A673 (cell line): ENCODE measurements at places on chromosomes 6 and 20. TPM values are rescaled to one million over a fixed set of nuclear protein-coding genes. Genes with fewer than 3 reads are reported as not detected.

SLC22A2 gene
- not detected in 2 replicates for total RNA-seq

CLPSL1 gene
- not detected in 2 replicates for total RNA-seq

SPTLC3 gene
- 0.06 and 0.22 TPM in 2 replicates for total RNA-seq

COL19A1 gene
- total RNA-seq = 0.31 and 0.37 TPM in 2 replicates

ECT2L gene
- total RNA-seq = not detected in 2 replicates

ZKSCAN4 gene
- 6.4 and 6.6 TPM in 2 replicates for total RNA-seq

IL17F gene
- total RNA-seq = not detected in 2 replicates

DNA sequence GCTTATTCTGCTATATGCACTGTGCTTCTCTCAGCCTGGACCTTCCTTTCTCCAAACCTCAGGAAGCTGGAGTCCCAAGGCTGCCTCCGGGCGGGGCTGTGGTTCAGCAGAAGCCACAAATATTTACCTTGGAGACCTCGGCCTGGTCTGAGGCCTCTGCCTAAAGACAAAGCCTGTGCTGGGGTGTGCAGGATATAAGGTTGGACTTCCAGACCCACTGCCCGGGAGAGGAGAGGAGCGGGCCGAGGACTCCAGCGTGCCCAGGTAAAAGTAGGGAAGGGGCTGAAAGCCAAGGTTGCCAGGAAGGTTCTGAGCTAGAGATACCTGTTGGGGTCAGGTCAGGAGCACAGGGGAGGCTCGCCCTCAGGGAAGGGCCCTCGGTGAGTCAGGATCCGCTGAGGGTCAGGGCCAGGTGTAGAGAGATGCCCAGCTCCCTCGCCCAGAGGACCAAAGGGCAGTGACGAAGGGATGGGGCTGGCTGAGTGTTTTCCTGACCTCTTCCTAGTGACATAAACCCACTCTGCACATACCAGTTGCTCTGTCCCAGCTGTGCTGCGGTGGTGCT is at the start of gene BPIFB1:
Gene BPIFB1, plus strand, starts transcription at position 224 of the 565 bp plus-strand sequence. CDS start 2,860 bp downstream, outside the sequence.
- H3K4me1 ChIP-seq = no peaks in the 10 kb centered on the region
- H3K4me3 ChIP-seq = no peak within 1 kb of the TSS
- H3K27me3 ChIP-seq = peaks cover 51% of the 10 kb centered on the region
- no peak for DNase-seq
- no peak within 1 kb of the TSS for H3K27ac ChIP-seq

GRCh38 chr20:19403549-19403948 is 191.1 kb downstream of the SLC24A3 start:
- peaks cover 9% of the 10 kb centered on the region for H3K36me3 ChIP-seq
- no peak overlapping the region for H3K4me3 ChIP-seq
- no peak for DNase-seq
- H3K27me3 ChIP-seq = no peaks in the 10 kb centered on the region
- H3K4me1 ChIP-seq = peaks cover 39% of the 10 kb centered on the region

DNA sequence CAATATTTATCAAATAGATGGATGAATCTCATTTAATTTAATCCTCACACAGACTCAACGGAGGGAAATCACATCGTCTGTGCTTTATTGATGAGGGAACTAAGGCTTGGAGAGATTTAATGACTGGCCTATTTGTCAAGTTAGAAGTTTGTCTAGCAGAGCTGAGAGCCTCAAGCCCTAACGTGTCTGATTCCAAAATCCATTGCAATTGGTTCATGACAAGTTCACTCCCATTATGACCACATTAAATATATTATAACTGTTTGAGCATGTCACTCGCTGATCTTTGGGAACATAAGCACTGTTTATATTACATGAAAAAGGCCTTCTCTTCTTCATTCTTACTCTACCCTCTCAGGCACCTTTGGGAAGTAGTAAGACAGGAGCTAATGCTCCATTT is 89.4 kb upstream of the SIRPA start:
- no peak overlapping the region for H3K4me3 ChIP-seq
- no peaks in the 10 kb centered on the region for H3K36me3 ChIP-seq
- H3K27ac ChIP-seq = no peak overlapping the region

GRCh38 chr6:18187701-18188100 is 32.5 kb downstream of the KDM1B start:
- H3K36me3 ChIP-seq = no peaks in the 10 kb centered on the region
- H3K4me3 ChIP-seq = no peak overlapping the region
- no peaks in the 10 kb centered on the region for H3K27me3 ChIP-seq
- H3K4me1 ChIP-seq = no peaks in the 10 kb centered on the region
- DNase-seq = no peak
- no peak overlapping the region for H3K27ac ChIP-seq

DNA sequence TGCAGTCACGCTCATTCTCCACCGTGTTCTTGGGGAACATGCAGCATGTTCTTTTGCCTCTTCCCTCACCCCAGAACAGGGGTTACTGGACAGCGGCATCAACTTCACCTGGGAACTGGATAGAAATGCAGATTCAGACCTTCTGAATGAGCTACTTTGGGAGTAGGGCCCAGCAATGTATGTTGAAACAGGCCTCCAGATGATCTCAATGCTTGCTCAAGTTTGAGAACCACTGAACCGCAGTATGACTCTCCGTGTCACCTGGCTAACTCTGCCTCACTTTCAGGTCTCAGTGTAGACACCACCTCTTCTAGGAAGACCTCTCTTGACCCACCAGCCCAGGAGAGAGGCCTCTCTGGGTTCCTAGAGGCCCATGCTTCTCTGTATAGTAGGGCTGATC is 4.9 kb downstream of the TRIB3 start:
- H3K36me3 ChIP-seq = peaks cover 61% of the 10 kb centered on the region
- no peaks in the 10 kb centered on the region for H3K27me3 ChIP-seq
- no peak overlapping the region for H3K4me3 ChIP-seq
- H3K4me1 ChIP-seq = peaks cover 20% of the 10 kb centered on the region
- H3K27ac ChIP-seq = no peak overlapping the region
- DNase-seq = no peak

GRCh38 chr20:18907353-18907752 is 93.8 kb downstream of the SCP2D1 start:
- no peaks in the 10 kb centered on the region for H3K27me3 ChIP-seq
- DNase-seq = no peak
- no peaks in the 10 kb centered on the region for H3K36me3 ChIP-seq
- H3K4me1 ChIP-seq = no peaks in the 10 kb centered on the region
- no peak overlapping the region for H3K4me3 ChIP-seq

GRCh38 chr6:3749977-3750316 is 1.6 kb downstream of the PXDC1 start:
- peak overlapping the region; percentile 58 for H3K4me3 ChIP-seq
- H3K36me3 ChIP-seq = no peaks in the 10 kb centered on the region
- peaks cover 30% of the 10 kb centered on the region for H3K4me1 ChIP-seq
- H3K27me3 ChIP-seq = no peaks in the 10 kb centered on the region

GRCh38 chr6:71531841-71532240 is 243.2 kb downstream of the OGFRL1 start:
- H3K4me1 ChIP-seq = no peaks in the 10 kb centered on the region
- H3K27ac ChIP-seq = no peak overlapping the region
- no peak overlapping the region for H3K4me3 ChIP-seq
- no peaks in the 10 kb centered on the region for H3K27me3 ChIP-seq

- no peaks in the 10 kb centered on the region for H3K4me1 ChIP-seq
- no peak overlapping the region for H3K4me3 ChIP-seq
- no peaks in the 10 kb centered on the region for H3K27me3 ChIP-seq
- H3K36me3 ChIP-seq = no peaks in the 10 kb centered on the region
- H3K27ac ChIP-seq = no peak overlapping the region
Observed at GRCh38 chr6:150177259-150177951, 34.6 kb downstream of the PPP1R14C start.

DNA sequence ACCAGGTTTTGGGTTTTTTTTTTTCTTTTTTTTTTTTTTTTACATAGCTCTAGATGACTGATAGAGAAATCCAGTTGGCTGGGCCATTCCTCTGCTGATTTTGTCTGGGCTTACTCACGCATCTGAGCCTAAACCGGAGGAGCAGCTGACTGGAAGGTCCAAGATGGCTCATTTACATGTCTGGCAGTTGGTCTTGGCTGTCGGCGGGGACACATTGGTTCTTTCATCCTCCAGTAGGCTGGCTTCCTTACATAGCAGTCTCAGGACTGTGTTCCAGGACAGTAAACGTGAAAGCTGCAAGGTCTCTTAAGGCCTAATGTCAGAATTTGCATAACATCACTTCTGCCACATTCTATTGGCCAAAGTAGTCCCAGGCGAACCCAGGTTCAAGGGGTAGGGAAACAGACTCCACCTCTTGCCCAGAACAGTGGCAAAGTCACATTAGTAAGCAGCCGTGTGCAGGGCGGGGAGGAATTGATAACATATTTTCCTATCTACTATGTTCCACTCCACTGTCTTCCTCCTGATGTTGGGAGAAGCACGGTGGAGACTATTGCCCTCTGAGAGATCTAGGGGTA is 87.0 kb downstream of the CDH22 start:
- no peak overlapping the region for H3K27ac ChIP-seq
- H3K4me3 ChIP-seq = no peak overlapping the region
- DNase-seq = no peak
